ENCODE measurements at places on chromosomes 12 and 14.

DNA sequence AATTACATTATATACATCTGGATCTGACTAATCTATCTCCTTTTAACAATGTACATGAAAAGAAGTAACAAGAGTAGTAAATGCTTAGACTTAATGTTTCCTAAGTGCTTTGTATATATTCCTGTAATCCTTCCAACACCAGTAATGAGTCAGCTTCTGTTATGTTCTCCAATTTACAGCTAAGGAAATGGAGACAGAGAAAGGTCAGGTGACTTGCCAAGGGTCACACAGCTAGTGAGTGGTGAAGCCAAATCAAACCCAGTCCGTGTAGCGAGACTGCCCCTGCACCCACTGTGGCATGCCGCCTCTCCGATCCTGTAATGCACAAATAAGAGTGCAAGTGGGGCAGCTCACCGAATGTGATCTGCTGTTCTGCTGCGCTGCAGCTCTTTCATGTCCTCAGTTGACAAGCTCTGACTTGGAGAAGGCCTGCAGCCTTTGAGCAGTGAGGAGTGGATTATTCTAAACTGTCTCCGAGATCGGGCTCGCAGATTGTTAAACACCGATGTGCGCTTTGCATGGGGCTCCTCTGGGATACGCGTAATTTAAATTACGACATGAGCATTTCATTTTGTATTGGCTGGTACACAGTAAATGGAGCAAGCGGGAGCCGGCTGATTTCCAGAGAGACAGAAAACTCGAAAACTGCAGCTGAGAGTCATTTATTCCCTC, 65.1 kb upstream of the KTN1 start:
- no peak for DNase-seq

DNA sequence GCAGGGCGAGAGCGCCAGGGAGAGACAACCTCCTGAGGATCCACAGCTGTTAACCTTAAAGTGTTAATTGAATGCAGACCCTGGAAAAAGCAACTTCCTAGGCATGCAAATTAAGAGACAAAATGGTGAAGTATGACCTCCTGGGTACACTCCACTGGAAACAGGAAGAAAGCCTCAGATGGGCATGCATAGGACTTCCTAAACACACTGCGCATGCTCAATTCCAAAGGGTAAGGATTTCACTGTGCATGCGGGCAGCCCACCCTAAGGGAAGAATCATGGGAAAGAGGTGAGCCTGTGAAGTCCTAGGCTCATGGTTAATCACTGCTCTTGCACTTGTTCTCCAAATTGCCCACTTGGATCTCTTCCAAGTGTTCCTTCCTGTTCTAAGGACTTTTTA, 80.5 kb upstream of the CAPRIN2 start:
- no peak for DNase-seq

- no peak for DNase-seq
Measured at GRCh38 chr12:12181511-12181910, 85.3 kb downstream of the LRP6 start.

DNA sequence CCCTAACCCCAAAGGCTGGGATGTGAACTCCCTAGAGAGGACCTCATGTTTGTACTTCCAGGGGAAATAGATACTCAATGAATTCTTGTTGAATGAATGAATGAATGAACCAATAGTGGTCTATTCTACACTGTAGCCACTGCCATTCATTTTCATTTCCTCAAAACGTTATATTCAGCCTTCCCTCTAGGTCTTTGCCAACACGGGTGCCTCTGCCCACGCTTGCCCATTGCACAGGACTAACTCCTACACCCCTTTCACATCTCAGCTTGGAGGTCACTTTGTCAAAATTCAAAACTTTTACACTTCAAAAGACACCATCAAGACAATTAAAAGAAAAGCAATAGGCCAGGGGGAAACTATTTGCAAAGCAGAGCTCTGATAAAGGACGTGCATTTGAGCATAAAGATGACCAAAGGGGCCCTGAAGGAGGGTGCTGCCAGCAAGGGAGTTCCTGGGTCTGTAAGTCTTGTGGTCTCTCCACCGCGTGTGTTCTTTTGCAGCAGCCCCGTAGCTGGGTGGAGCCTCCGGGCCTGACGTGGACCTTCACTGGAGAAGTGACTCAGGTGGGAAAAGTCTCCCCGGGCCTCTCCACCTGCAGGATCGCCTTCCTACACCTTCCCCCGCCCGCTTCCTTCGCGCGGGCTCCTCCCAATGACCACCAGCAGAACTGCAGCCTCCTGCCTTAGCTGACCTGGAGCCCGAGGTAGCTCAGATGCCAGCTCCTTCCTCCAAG, 31.5 kb downstream of the TMEM63C start:
- no peak for DNase-seq

- no peak for DNase-seq
Measured at GRCh38 chr14:36618641-36619040, 36.2 kb upstream of the NKX2-8 start.

DNA sequence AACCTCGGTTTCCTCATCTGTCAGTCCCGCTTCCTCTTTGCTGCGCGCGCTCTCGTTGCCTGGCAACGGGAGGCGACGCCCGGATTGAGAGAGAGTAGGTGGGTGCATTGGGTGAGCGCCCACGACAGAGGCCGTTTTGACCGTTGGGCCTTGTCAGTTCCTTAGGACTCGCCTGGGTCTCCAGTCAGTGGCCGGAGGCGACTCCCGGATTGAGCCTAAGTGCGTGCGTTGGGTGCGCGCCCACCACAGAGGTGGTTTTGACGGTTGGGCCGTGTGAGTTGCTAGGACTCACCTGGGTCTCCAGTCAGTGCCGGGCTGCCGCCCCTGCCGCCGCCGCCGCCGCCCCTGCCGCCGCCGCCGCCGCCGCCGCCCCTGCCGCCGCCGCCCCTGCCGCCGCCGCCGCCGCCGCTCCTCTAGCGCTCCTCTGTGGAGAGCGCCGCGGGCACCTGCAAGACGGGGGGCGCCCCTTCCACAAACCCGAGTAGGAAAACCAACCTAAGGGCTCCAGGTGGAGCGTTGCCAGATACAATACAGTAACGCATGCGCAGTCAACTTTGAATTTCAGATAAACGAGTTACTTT, 37.2 kb downstream of the APOBEC1 start:
- DNase-seq = no peak
